Smooth muscle cell of the umbilical artery (primary cell): ENCODE measurements at places on chromosomes 7 and 10. TPM values are rescaled to one million over a fixed set of nuclear protein-coding genes. Genes with fewer than 3 reads are reported as not detected.

The CPN1 gene
- not detected in 2 replicates for total RNA-seq

The ACSM6 gene
- total RNA-seq, result not detected in 2 replicates

The FBXW4 gene
- total RNA-seq, result 18.2 and 45.4 TPM in 2 replicates

The PITX3 gene
- total RNA-seq, result not detected in 2 replicates

The PLPP4 gene
- 31.8 and 49.6 TPM in 2 replicates for total RNA-seq

The NEURL1 gene
- 0.18 and 0.59 TPM in 2 replicates for total RNA-seq

The VIPR2 gene
- total RNA-seq, result not detected in 2 replicates
